ENCODE measurements at places on chromosomes 16 and 17. TPM values are rescaled to one million over a fixed set of nuclear protein-coding genes. Genes with fewer than 3 reads are reported as not detected.

Gene SGCA
- 0.26 TPM for total RNA-seq

Gene SCGB1C2
- not detected for total RNA-seq

Gene PHLPP2
- total RNA-seq, result 4.9 TPM

Gene AFMID
- total RNA-seq, result 52.4 TPM

Gene UBALD1
- 14.2 TPM for total RNA-seq

Gene ZFPM1
- total RNA-seq, result 2.8 TPM

Gene TPSAB1
- total RNA-seq, result not detected

Gene TPSD1
- not detected for total RNA-seq

Gene ZPBP2
- not detected for total RNA-seq

Gene MYH11
- not detected for total RNA-seq

Gene COX6A2
- not detected for total RNA-seq

Gene C17orf113
- total RNA-seq, result 0.43 TPM

Gene CCT6B
- 2.9 TPM for total RNA-seq

Gene LYZL6
- total RNA-seq, result not detected

Gene FSCN2
- 0.23 TPM for total RNA-seq

Gene GNAO1
- total RNA-seq, result 0.34 TPM

Gene APOH
- total RNA-seq, result not detected

Gene CLEC18B
- not detected for total RNA-seq

Gene CMTM4
- total RNA-seq, result 7.6 TPM

Gene TIGD7
- total RNA-seq, result 2.3 TPM

Gene MATCAP1
- 9.5 TPM for total RNA-seq

Gene FOXC2
- 1.7 TPM for total RNA-seq

Gene KRT32
- not detected for total RNA-seq

Gene CCL4L2
- total RNA-seq, result not detected

Gene TMEM88
- 67.0 TPM for total RNA-seq

Gene ASGR2
- total RNA-seq, result not detected

Gene TUBD1
- total RNA-seq, result 4.8 TPM

Gene PRR35
- not detected for total RNA-seq

Gene PIMREG
- total RNA-seq, result 3.3 TPM

Gene CCDC200
- not detected for total RNA-seq

Gene TTLL6
- not detected for total RNA-seq

Gene PNMT
- 0.60 TPM for total RNA-seq

Gene RUNDC3A
- total RNA-seq, result 0.85 TPM

Gene CLEC10A
- not detected for total RNA-seq

Gene NKD1
- total RNA-seq, result 6.3 TPM

Gene FBXW10
- not detected for total RNA-seq

Gene BRIP1
- total RNA-seq, result 0.17 TPM

Gene GAST
- not detected for total RNA-seq

Gene TBC1D16
- 79.6 TPM for total RNA-seq

Gene CRHR1
- not detected for total RNA-seq

Gene GDPD1
- total RNA-seq, result 0.12 TPM

Gene SSTR5
- total RNA-seq, result not detected

Gene TM4SF5
- total RNA-seq, result not detected

Gene WFIKKN1
- not detected for total RNA-seq

Gene SHCBP1
- total RNA-seq, result 0.82 TPM

Gene ITGAD
- not detected for total RNA-seq
